ENCODE measurements at places on chromosomes 11 and 22.
A peak's percentile ranks its signal among the peaks of the same experiment; 100 is the strongest.

- no peak for DNase-seq
Measured at GRCh38 chr11:20161230-20161918, 1.1 kb upstream of the DBX1 start.

GRCh38 chr11:27514076-27514475 is 7.5 kb upstream of the LIN7C start:
- DNase-seq = no peak

GRCh38 chr11:124623861-124624525 is 1.3 kb downstream of the TBRG1 start:
- DNase-seq = no peak

DNA sequence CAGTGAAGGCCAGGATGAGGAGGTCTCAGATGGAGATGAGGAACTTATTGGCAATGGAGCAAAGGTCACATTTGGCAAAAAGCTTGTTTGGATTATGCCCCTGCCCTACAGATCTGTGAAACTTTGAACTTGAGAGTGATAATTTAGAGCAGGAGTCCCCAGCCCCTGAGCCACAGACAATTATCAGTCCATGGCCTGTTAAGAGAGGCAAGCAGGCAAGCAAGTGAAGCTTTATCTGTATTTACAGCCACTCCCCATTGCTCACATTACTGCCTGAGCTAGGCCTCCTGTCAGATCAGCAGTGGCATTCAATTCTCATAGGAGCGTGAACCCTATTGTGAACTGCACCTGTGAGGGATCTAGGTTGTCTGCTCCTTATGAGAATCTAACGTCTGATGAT is 1076.9 kb upstream of the TENM4 start:
- DNase-seq = no peak

GRCh38 chr22:33569559-33569958 is 350.7 kb downstream of the LARGE1 start:
- DNase-seq = no peak

DNA sequence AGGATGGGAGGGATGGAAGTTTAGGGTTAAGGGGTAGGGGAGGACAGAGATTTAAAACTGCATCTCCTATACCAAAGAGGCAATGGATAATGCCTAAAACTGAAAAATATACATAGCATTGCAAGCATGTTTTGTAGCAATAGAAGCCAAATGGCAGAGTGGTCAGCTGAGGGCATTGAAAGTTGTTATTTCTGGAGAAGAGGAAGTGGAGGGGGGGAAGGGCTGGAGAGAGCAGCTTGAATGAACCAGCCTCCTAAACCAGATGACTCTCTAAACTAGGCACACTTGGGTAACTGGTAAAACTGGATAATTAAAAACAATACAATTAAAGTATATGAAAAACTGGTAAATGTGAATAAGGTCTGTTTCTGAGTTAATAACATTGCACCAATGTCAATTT is 70.3 kb upstream of the TP53I11 start:
- no peak for DNase-seq

DNA sequence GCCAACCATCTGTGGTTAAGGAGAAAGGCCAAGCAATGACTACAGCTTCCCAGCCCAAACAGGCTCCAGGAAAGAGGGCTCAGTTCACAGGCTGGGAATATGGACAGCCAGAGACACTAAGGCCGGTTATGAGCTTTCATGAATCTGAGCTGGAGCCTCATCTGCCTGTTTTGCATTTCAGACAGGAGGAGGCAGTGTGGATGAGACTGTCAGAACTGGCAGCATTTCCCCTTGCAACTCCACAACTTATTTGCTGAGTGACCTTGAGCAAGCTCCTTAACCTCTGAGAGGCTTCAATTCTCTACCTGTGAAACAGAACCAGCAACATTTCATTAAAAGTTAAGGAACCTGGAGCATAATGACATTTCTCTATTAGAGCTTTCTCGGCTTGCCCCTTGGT is 264.0 kb downstream of the ETS1 start:
- no peak for DNase-seq

DNA sequence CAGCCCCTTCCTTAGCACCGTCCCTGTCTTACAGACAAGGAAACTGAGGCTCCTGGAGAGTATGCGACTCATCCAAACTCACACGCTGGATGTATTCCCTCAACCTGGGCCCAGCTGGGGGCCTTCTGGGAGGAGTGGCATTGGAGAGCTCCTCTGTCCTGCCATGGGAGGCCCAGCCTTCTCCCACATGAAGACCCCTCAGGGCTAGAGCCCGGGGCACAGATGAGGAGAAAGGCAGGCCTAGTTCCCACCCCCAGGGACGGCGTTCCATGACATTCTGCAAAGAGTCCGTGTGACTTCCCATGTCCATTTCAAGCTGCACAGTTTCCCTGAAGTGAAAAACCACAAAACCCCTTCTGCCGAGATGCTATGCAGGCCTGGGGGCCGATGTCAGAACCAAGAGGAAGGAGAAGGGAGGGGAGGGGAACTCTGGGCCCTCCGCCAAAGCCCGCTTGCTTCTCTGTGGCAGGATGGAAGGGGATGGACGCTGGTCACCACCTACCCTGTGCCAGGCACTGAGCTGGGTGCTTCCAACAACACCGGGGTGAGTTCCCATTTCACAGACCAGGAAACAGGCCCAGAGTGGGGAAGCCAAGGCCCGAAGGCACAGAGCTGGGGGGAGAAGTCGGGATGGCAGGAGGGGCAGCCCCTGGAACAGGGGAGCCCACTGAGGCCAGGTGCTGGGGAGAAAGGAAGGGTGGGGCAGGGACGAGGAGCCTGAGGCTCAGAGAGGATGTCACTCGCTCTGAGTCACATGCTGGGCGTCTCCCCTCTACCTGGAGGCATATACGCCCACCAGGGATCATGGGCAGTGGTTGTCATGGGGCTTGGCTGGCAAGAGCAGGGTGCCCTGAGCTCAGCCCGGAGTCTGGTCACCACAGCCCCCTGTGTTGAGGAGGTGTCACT is 15.7 kb downstream of the RAC2 start:
- DNase-seq = no peak

GRCh38 chr11:15519124-15519791 is 404.5 kb downstream of the INSC start:
- no peak for DNase-seq

DNA sequence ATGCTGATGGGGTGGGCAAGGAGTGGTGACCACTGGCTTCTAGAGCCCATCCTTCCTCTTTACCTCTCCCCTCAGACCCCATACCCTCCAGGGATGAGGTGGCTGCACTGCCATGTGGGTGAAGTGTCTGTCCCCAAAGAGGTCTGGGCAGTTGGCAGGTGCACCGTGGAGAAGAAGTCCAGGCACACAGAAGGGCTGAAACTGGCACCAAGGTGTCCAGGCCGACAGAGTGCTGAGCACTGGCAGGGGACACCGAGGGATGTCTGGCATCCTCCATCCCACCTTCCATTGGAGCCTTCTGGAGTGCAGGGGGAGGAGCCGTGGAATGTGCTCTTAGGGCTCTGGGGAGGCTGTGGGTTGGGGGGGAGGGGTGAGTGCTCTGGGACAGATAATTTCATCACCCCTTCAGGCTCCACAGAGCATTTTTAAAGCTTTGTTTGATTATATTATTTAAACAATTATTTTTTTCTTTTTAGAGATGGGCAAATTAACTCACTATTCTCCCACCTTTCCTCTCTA is 37.9 kb downstream of the PKNOX2 start:
- DNase-seq = no peak

- DNase-seq = no peak
Measured at GRCh38 chr11:3949125-3949524, 93.7 kb downstream of the STIM1 start.

DNA sequence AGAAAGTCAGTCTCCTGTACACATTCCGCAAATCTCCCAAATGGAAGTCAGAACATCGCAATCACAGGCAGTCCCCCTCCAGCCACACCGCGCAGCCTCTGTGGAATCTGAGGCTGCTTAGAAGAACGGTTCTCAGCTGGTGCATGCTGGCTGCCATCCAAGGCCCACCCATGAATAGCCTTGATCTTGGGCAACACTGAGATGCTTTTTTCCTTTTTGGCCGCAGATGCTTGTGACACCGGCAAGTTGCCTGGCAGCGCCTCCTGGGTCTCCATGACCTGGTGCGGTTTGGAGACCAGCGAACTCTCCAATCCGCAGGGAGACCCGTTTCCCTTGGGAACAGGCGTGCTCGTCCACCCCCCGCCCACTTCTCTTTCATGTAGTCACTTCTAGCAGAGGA is 26.3 kb upstream of the PHF21B start:
- no peak for DNase-seq

DNA sequence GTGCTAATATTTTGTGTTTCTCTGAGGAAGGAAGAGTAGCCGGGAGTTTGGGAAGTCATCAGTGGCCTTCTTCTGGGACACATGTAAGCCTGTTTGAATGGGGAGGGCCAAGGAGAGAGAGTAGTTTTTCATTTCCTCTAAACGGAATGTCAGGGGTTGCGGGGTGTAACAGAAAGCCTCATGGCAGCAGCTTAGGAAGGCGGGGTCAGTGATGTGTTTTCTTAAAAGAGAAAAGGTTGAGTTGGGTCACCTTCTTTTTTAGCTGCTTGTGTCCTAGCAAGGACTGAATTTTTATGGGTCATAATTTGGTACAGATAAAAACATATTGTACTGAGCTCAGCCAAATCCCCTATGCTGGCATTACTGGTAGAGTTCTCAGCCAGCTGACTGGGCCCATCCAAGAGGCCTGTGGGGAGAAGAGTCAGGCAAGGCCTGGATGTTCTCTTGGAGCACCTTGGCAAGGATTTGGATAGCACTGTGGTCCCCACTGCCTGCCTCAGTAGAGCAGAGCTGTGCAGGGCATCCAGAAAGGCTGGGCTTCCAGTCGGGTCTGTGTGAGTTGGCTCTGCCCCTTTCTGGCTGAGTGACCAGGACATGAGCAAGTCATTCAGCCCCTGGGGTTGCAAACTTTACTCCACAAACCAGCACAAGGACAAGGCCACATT is 29.4 kb upstream of the NAV2 start:
- DNase-seq = no peak

DNA sequence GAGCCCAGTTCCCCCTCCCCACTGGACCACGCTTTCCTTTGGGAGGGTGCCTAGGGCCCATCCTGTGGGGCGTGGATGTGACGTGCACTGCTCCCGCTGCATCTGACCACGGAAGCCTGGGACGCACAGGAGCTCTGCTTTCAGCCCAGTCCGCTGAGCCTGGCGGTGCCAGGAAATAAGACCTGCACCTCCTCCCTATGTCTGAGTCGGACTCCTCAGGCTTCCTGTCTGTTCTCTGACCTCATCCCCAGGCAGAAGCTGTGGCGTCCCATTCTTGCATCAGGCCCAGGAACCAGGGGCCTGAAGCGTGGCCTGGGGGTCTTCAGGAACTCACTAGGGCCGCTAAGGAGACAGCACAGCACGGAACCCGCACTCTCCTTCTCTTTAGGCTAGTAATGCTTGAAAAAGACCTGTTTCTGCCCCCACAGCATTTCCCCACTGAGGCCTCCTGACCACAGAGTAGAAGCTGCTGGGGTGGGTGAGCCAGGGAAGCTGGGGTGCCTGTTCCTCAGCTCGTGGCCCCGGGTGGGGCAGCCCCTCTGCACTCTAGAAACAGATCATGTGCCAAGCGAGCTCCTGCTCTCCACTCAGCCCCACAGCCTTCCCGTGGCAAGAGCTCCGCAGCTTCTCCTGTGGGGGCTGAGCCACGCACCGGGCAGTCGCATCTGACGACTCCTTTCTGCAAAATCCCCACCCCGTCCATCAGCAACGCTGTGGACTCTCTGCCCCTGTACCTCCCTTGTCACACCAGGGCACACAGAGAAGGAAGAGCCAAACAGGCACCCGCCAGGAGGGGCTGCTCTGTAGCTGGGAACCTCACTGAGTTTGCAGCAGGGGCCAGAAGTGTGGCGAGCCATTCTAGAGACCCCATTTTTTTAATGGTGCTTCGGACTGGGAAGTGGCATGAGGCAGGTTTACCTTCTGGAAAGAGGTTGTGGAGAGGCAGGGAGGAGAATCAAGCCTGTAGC is 22.6 kb downstream of the MOV10L1 start:
- DNase-seq = no peak

DNA sequence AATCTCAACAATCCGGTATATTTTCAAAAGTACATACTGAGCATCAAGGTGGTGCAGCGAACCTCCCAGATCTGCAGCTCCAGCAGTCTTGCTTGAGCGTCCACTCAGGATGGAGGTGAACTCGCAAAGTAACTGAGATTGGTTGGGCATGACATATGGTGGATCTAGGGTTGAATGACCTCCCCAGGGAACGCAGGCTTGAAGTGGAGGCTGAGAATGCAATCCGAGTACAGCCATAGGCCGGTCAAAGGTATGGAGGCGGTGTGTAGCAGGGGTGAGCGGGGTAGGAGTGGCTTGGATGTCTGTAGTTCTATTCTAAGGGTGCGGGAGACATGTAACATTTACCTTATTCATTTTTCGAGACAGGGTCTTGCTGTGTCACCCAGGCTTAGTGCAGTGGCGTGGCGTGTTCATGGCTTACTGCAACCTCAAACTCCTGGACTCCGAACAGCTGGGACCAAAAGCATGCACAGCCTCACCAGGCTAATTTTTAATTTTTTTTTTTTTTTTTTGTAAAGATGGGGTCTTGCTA is 631 bp upstream of the C22orf39 start:
- DNase-seq = peak; percentile 86

DNA sequence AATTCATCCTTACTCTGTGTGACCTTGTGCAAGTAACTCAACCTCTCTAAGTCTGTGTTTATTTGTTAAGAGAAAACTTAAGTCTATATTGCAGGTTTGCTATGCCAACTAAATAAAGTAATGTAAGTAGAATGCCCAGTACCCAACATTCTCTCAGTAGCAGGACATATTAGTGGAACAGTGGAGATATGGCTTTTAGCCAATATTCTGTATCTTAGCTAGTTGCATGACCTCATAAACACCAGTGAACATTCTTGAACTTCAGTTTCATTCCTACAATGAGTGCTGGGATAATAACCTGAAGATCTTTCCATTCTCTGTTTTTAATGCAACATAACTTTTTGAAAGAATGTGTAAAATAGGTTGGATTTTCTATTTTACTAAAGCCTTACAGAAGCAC is 77.0 kb downstream of the RAB38 start:
- no peak for DNase-seq

GRCh38 chr11:84581083-84581482 is 1046.1 kb downstream of the DLG2 start:
- DNase-seq = no peak

GRCh38 chr11:32176223-32176934 is 85.5 kb downstream of the RCN1 start:
- DNase-seq = peak; percentile 81

- DNase-seq = no peak
Measured at GRCh38 chr11:2295971-2296912, 5.5 kb downstream of the C11orf21 start.
